H1 (cell line): ENCODE measurements at places on chromosomes 7 and 10. TPM values are rescaled to one million over a fixed set of nuclear protein-coding genes. Genes with fewer than 3 reads are reported as not detected.

- no peaks in the 10 kb centered on the region for H3K36me3 ChIP-seq
- H3K27ac ChIP-seq = no peak overlapping the region
- H3K4me1 ChIP-seq = no peaks in the 10 kb centered on the region
- no peaks in the 10 kb centered on the region for H3K27me3 ChIP-seq
Measured at GRCh38 chr7:134347567-134347966, 30.8 kb upstream of the SLC35B4 start.

GRCh38 chr7:28853150-28853549 is 105.0 kb downstream of the TRIL start:
- H3K27me3 ChIP-seq = no peaks in the 10 kb centered on the region
- H3K36me3 ChIP-seq = no peaks in the 10 kb centered on the region
- no peaks in the 10 kb centered on the region for H3K4me1 ChIP-seq
- no peak for DNase-seq
- H3K4me3 ChIP-seq = no peak overlapping the region
- no peak overlapping the region for H3K27ac ChIP-seq

- H3K27me3 ChIP-seq = no peaks in the 10 kb centered on the region
- no peak overlapping the region for H3K27ac ChIP-seq
- no peak for DNase-seq
- H3K4me1 ChIP-seq = no peaks in the 10 kb centered on the region
Measured at GRCh38 chr10:3711918-3712317, 73.1 kb downstream of the KLF6 start.

- H3K4me3 ChIP-seq = no peak overlapping the region
- DNase-seq = no peak
- no peaks in the 10 kb centered on the region for H3K36me3 ChIP-seq
- no peak overlapping the region for H3K27ac ChIP-seq
- no peaks in the 10 kb centered on the region for H3K27me3 ChIP-seq
Measured at GRCh38 chr7:4072161-4072925, 609.8 kb upstream of the FOXK1 start.

- H3K27me3 ChIP-seq = no peaks in the 10 kb centered on the region
- no peak overlapping the region for H3K27ac ChIP-seq
- no peak overlapping the region for H3K4me3 ChIP-seq
- no peaks in the 10 kb centered on the region for H3K36me3 ChIP-seq
Measured at GRCh38 chr10:29612657-29613056, 22.1 kb downstream of the SVIL start.

GRCh38 chr7:8068892-8069686 is 100.5 kb downstream of the GLCCI1 start:
- peak; percentile 52 for DNase-seq
- no peak overlapping the region for H3K4me3 ChIP-seq
- peaks cover 2% of the 10 kb centered on the region for H3K4me1 ChIP-seq
- H3K27me3 ChIP-seq = no peaks in the 10 kb centered on the region

GRCh38 chr10:97687785-97688781 is 1.0 kb upstream of the AVPI1 start:
- peaks cover 7% of the 10 kb centered on the region; the same call in 1 of the 2 replicates for H3K27me3 ChIP-seq
- H3K4me1 ChIP-seq = peaks cover 5% of the 10 kb centered on the region; the same call in 1 of the 2 replicates
- H3K4me3 ChIP-seq = peak overlapping the region; percentile 19; the same call in 1 of the 2 replicates

DNA sequence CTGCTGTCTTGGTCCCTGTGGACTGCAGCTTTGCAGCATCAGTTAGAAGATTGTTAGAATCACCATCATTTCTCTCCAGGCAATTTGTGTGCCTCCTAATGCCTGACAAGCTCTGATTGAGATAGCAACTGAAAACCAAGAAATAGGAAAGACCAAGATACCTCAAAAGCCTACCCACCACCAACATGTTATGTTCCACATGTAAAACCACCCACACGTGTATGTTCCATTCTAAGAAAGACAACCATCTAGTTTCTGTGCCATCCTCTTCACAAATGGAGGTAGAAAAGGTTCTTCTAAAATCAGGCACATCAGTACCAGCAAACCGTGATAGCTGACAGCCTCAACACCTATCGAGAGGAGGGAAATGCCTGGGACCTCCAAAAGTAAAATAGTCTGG is 46.9 kb downstream of the TASOR2 start:
- DNase-seq = no peak
- no peaks in the 10 kb centered on the region for H3K27me3 ChIP-seq
- H3K4me1 ChIP-seq = no peaks in the 10 kb centered on the region
- no peak overlapping the region for H3K4me3 ChIP-seq
- H3K36me3 ChIP-seq = peaks cover 23% of the 10 kb centered on the region

- no peak overlapping the region; the same call in 1 of the 2 replicates for H3K27ac ChIP-seq
- H3K36me3 ChIP-seq = no peaks in the 10 kb centered on the region
- DNase-seq = no peak
- no peaks in the 10 kb centered on the region for H3K27me3 ChIP-seq
- no peak overlapping the region for H3K4me3 ChIP-seq
- peaks cover 4% of the 10 kb centered on the region; the same call in 1 of the 2 replicates for H3K4me1 ChIP-seq
Measured at GRCh38 chr10:96616961-96617360, 30.1 kb upstream of the TM9SF3 start.

DNA sequence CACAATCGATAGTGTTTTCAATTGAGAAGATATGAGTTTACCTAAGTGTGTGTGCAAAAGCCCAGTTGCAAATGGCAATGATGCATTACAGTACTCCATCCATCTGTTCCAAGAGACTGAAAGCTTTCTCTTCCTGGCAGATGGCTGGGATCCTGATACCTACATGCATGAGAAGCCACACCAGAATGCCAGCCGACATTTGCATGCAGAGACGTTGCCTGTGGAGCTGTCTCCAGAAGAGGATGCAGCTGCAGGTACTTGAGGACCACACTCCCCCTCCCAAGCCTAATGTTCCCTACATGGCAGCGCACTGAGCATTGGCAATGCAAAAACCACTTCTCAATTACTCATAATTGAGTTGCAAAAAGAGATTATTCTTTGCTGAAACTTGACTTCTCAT is 332.1 kb downstream of the WDR11 start:
- no peaks in the 10 kb centered on the region for H3K4me1 ChIP-seq
- no peak for DNase-seq
- H3K27ac ChIP-seq = no peak overlapping the region
- no peaks in the 10 kb centered on the region for H3K36me3 ChIP-seq

DNA sequence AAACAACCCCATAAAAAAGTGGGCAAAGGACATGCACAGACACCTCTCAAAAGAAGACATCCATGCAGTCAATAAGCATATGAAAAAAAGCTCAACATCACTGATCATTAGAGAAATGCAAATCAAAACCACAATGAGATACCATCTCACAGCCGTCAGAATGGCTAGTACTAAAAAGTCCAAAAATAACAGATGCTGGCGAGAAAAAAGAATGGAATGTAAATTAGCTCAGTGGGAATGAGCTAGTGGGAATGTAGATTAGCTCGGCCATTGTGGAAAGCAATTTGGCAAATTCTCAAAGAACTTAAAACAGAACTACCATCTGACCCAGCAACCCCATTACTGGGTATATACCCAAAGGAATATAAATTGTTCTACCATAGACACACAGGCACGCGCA is 287.0 kb downstream of the WDR37 start:
- no peak overlapping the region for H3K4me3 ChIP-seq
- H3K27me3 ChIP-seq = no peaks in the 10 kb centered on the region
- no peak for DNase-seq

GRCh38 chr10:114458955-114459354 is 54.7 kb upstream of the AFAP1L2 start:
- no peak overlapping the region for H3K4me3 ChIP-seq
- H3K27me3 ChIP-seq = no peaks in the 10 kb centered on the region
- H3K4me1 ChIP-seq = no peaks in the 10 kb centered on the region
- no peak overlapping the region for H3K27ac ChIP-seq

- H3K27ac ChIP-seq = no peak overlapping the region
- H3K27me3 ChIP-seq = no peaks in the 10 kb centered on the region
- H3K36me3 ChIP-seq = no peaks in the 10 kb centered on the region
- H3K4me3 ChIP-seq = no peak overlapping the region
- no peaks in the 10 kb centered on the region for H3K4me1 ChIP-seq
- DNase-seq = no peak
Measured at GRCh38 chr10:102960157-102960556, 42.1 kb downstream of the CNNM2 start.

- peaks cover 2% of the 10 kb centered on the region; the same call in 1 of the 2 replicates for H3K4me1 ChIP-seq
- no peak for DNase-seq
Measured at GRCh38 chr7:28986028-28986764, 28.1 kb upstream of the TRIL start.

DNA sequence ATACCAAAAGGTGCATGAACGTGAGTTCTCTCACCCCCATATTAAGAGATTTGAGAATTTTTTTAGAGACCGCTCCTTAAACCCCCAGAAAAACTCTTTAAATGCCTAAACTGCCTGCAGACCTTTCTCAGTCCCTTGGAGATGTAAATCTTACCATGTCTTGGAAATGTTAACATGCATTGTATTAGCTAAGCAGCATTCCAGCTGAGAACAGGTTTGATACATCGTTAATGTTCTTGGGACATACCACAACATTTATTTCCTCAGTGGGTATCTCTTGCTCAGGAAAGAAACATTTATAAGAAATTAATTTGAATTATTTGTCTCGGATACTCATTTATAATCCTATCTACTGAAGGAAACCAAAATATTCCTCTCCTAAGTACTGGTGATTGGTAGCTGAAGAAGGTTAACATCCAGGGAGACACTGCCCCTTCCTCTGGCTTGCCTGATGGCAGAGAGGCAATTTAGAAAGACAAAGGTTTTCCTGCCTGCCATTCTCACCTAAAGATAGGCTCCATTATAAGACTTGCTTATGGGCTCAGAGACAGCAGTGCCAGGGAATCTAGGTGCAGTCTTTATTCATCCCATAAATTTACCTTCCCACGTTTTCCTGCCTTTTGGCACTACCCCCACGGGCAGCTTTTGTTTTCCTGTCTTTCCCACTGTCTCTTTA is 141.2 kb downstream of the COBL start:
- no peaks in the 10 kb centered on the region for H3K36me3 ChIP-seq
- no peaks in the 10 kb centered on the region for H3K27me3 ChIP-seq
- H3K27ac ChIP-seq = peak overlapping the region; percentile 16; the same call in 1 of the 2 replicates
- peaks cover 7% of the 10 kb centered on the region; the same call in 1 of the 2 replicates for H3K4me1 ChIP-seq
- DNase-seq = no peak

- H3K27ac ChIP-seq = no peak overlapping the region
- H3K36me3 ChIP-seq = no peaks in the 10 kb centered on the region
- DNase-seq = no peak
- no peaks in the 10 kb centered on the region; the same call in 1 of the 2 replicates for H3K4me1 ChIP-seq
- H3K4me3 ChIP-seq = no peak overlapping the region
- H3K27me3 ChIP-seq = no peaks in the 10 kb centered on the region
Measured at GRCh38 chr10:5563321-5563961, 38.7 kb downstream of the CALML3 start.

DNA sequence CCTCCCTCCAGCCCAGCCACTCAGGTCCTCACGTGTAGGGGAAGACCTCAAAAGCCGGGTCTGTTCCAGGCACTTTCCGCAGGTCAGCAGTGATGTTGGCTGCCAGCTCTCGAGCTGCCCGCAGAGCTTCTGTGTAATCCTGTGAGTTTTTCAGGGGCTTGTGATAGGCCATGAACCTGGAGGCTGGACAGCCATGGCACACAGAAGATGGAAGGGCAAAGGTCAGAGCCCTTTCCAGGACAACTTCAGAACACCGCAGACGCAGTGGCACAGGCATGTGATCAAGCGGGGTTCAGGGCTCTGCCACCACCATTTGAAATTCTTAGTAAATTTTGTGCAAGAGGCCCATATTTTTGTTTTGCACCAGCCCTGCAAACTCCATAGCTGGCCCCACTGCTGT is 24.0 kb downstream of the NPC1L1 start:
- H3K27ac ChIP-seq = no peak overlapping the region
- no peaks in the 10 kb centered on the region for H3K4me1 ChIP-seq
- no peak overlapping the region for H3K4me3 ChIP-seq
- no peaks in the 10 kb centered on the region for H3K36me3 ChIP-seq

- H3K4me3 ChIP-seq = no peak overlapping the region
- no peak overlapping the region for H3K27ac ChIP-seq
- no peaks in the 10 kb centered on the region for H3K36me3 ChIP-seq
- no peak for DNase-seq
Measured at GRCh38 chr7:105399043-105399725, 10.5 kb upstream of the SRPK2 start.

DNA sequence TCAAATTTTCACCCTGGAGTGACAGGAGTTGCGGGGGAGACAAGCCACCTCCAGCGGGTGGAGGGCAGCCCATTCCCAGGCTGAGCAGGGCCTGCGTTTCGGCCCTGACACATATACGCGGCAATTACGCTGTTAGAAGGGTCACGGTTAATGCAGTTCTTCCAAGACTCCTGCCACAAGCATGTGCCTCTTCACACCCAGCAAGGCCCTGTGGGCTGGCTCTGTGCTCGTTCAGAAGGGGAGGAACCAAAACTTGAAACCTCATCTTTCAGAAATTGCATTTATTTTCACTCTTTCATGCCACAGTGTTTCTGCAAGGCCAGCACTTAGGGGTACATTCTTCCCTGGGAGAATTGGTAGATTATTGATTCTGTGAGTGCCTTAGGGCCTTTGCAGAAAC is 24.7 kb downstream of the LRMDA start:
- no peak overlapping the region for H3K27ac ChIP-seq
- H3K27me3 ChIP-seq = peaks cover 17% of the 10 kb centered on the region
- H3K4me1 ChIP-seq = peaks cover 12% of the 10 kb centered on the region; the same call in 1 of the 2 replicates

GRCh38 chr10:77034240-77034639 is 603.4 kb downstream of the KCNMA1 start:
- no peak for DNase-seq
- H3K36me3 ChIP-seq = no peaks in the 10 kb centered on the region
- H3K4me3 ChIP-seq = no peak overlapping the region
- H3K4me1 ChIP-seq = peaks cover 3% of the 10 kb centered on the region
- no peaks in the 10 kb centered on the region; the same call in 1 of the 2 replicates for H3K27me3 ChIP-seq
- no peak overlapping the region for H3K27ac ChIP-seq

- H3K36me3 ChIP-seq = no peaks in the 10 kb centered on the region
- H3K27me3 ChIP-seq = no peaks in the 10 kb centered on the region
- DNase-seq = no peak
- H3K4me1 ChIP-seq = no peaks in the 10 kb centered on the region
- no peak overlapping the region for H3K4me3 ChIP-seq
Measured at GRCh38 chr10:116017405-116017804, 255.6 kb downstream of the GFRA1 start.

DNA sequence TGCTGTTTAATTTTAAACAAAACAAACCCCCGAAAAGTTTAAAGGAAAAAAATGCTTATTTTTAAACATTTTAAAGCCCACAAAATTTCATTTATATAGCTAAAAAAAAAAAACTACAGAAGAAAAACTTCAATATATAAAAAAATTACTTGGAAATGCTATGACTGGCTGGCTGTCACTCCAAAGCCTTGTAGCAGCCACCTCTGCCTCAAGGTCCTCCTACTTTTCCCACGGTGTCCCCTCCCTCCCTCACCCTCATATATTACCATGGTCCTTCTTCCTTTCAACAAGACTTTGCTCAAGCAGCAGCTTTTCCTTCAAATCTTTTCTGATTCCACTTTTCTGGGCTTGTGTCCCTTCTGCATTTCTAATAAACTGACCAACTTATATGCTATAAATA is 122.0 kb downstream of the TPK1 start:
- H3K27ac ChIP-seq = no peak overlapping the region
- H3K27me3 ChIP-seq = no peaks in the 10 kb centered on the region
- no peaks in the 10 kb centered on the region for H3K4me1 ChIP-seq
- no peak for DNase-seq
- no peak overlapping the region for H3K4me3 ChIP-seq

Gene CCDC136
- total RNA-seq = 43.7 and 47.7 TPM in 2 replicates

Gene ICA1
- 36.9 and 37.1 TPM in 2 replicates for total RNA-seq

Gene CALHM1
- 0.34 TPM in 1 of 2 replicates, not detected in the other for total RNA-seq

Gene CEP55
- total RNA-seq = 18.9 and 19.6 TPM in 2 replicates

Gene GRM3
- total RNA-seq = 3.4 and 4.2 TPM in 2 replicates

Gene SMARCD3
- total RNA-seq = 3.0 and 4.6 TPM in 2 replicates

Gene ZNF467
- total RNA-seq = 0.40 and 0.50 TPM in 2 replicates

Gene ZP3
- 1.4 and 1.5 TPM in 2 replicates for total RNA-seq

Gene FGFR2
- 81.2 and 81.6 TPM in 2 replicates for total RNA-seq

Gene NEUROD6
- total RNA-seq = not detected in 2 replicates

Gene ARHGEF35
- 11.8 and 14.2 TPM in 2 replicates for total RNA-seq

Gene FOXI2
- total RNA-seq = 1.0 and 1.4 TPM in 2 replicates

Gene ARHGAP22
- 11.2 and 12.9 TPM in 2 replicates for total RNA-seq

Gene UNCX
- not detected in 2 replicates for total RNA-seq
